ENCODE measurements at places on chromosomes 16 and 17. TPM values are rescaled to one million over a fixed set of nuclear protein-coding genes. Genes with fewer than 3 reads are reported as not detected.

The ANKRD40CL gene
- total RNA-seq = not detected

The NPIPA8 gene
- total RNA-seq = not detected

The CYLD gene
- total RNA-seq = 13.8 TPM

The KCNH6 gene
- not detected for total RNA-seq

The KRT222 gene
- not detected for total RNA-seq

The SHISA6 gene
- total RNA-seq = not detected

The MED13 gene
- total RNA-seq = 32.6 TPM

The LGALS9 gene
- 0.11 TPM for total RNA-seq

The SLC16A6 gene
- total RNA-seq = 0.79 TPM

The SLC9A5 gene
- total RNA-seq = 2.9 TPM

The CLEC3A gene
- total RNA-seq = 0.15 TPM

The HIGD1B gene
- total RNA-seq = not detected

The KDM6B gene
- 38.3 TPM for total RNA-seq

The C1QL1 gene
- 6.0 TPM for total RNA-seq

The SBK1 gene
- 0.03 TPM for total RNA-seq

The SPIRE2 gene
- total RNA-seq = 11.8 TPM

The MT1G gene
- not detected for total RNA-seq

The CHCT1 gene
- not detected for total RNA-seq

The TMEM238L gene
- total RNA-seq = not detected

The CMTR2 gene
- 15.2 TPM for total RNA-seq

The ZP2 gene
- not detected for total RNA-seq

The TMIGD1 gene
- not detected for total RNA-seq

The KRTAP1-5 gene
- not detected for total RNA-seq

The RHBDF1 gene
- 88.3 TPM for total RNA-seq

The KRTAP9-4 gene
- total RNA-seq = not detected

The NEUROD2 gene
- total RNA-seq = not detected

The CES4A gene
- not detected for total RNA-seq

The TSNAXIP1 gene
- total RNA-seq = 1.6 TPM

The GALR2 gene
- total RNA-seq = 0.32 TPM

The CRYBA1 gene
- not detected for total RNA-seq

The ASB16 gene
- total RNA-seq = not detected

The MYLK3 gene
- total RNA-seq = 0.41 TPM

The KCNG4 gene
- not detected for total RNA-seq
